ENCODE measurements at places on chromosomes 1 and 21.

DNA sequence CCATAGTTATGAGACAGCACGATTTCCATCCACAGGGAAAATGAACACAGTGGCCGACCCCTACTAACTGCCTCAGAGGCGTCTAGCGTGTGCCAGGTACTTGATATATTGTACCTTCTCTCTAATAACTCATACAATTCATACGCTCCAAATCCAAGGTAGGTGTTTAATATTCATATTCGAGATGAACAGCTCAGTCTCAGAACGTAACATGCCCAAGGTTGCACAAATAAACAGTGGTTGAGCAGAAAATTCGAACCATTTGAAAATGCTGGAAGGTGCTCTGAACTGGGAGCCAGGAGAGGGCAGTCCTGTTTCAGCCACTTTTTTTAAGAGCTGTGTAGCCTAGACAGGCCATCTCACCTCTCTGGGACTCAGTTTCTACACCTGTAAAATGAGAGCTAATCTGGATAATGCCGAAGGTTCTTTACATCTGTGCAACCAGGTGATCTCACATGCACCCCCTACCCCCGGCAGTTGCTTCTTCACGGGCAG lies 7.9 kb downstream of the SLC45A3 start:
- no peak for DNase-seq

DNA sequence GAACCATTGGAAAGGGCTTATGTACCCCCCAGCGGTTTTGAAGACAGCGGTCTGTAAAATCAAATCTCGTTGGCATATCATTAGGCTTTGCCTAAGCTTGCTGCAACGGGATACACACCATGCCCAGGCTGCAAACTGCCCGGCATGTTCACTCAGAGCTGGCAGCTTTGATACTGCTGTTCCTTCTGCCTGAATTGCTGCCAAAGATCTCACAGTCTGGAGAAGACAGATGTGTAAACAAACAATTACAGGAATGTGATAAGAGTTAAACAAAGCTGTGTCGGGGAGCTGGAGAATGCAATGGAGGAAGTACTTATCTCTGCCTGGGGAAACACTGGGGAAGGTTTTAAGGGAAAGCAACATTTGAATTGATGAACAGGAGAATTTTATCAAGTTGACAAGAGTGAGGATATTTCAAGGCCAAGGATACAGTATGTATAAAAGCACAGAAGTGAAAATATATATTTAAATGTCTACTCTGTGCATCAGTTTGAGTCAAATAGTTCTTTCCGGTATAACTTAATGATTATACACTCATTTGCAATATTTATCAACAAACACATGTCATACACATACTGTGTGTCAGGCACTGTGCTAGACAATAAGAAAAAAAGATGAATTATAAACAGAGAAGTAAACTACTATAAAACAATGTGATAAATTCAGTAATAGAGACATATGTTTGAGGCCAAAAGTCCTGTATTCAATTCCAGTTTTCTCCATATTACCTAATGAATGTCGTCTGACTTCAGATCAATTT lies 29.9 kb downstream of the CHML start:
- DNase-seq = no peak

DNA sequence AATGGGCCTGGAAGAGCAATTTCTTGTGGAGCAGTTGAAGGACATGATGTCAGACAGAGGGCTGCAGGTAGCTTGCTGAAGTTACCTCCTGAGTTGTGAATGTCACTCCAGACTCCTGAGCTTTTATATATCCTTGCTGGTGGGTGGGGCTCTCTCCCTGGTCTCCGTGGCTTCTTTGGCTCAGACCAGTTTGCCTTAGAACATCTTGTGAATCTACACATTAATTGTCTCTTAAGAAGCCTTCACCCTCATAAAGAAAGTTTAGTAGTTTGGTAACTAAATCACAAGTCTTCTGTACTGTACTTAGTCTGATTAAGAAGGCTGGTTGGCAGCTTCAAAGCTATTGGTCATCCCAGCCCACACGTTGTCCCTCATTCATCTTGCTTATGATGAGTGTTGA lies at the start of gene KRTAP11-1:
Gene KRTAP11-1, minus strand, starts transcription at position 101 of the 400 bp plus-strand sequence. Its CDS starts 56 bp downstream, at position 45.
- no peak for DNase-seq

DNA sequence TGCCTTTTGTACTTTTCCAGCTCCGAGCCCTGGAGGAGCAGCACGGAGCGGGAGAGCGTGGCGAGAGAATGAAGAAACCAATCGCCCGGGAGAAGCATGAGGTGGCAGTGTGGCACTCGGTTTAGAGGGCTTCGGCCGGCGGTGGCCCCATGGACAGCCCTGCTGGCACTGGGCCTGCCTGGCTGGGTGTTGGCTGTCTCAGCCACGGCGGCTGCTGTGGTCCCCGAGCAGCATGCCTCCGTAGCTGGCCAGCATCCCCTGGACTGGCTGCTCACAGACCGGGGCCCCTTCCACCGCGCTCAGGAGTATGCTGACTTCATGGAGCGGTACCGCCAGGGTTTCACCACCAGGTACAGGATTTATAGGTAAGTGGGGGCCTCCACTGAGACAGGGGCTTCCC lies 59.0 kb downstream of the BRINP2 start:
- DNase-seq = no peak

GRCh38 chr1:219076326-219076937 lies 97.2 kb upstream of the LYPLAL1 start:
- no peak for DNase-seq

GRCh38 chr1:34028381-34029055 lies 136.5 kb downstream of the CSMD2 start:
- DNase-seq = no peak

DNA sequence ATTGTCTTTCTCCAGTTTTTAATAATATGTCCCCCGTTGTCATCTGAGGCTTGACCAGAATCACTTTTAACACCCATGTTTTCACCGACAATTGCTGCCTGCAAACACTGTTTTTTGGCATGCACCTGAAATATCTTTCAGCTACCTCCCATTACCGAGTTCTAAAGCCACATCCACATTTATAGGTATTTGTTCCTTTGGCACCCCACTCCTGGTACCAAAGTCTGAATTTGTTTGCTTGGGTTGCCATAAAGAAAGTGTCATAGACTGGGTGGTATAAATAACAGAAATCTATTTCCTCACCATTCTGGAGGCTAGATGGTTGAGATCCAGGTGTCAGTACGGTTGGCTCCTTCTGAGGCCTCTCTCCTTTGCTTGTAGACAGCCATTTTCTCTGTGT lies 94.2 kb downstream of the OBSCN start:
- no peak for DNase-seq

DNA sequence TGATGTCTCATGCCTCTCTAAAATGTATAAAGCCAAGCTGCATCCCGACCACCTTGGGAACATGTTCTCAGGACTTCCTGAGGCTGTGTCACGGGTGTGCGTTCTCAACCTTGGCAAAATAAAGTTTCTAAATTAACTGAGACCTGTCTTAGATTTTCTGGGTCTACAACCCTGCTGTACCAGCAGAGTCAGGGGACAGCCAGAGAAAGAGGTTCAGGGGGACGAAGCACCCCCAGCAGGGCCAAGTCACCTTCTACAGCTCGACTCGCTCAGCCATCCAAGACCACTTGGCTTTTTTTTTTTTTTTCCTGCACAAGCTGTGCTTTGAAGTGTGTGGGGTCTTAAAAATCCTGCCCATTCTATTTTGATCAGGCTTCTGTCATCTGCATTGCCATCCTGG lies 28.5 kb upstream of the PDE9A start:
- DNase-seq = no peak

DNA sequence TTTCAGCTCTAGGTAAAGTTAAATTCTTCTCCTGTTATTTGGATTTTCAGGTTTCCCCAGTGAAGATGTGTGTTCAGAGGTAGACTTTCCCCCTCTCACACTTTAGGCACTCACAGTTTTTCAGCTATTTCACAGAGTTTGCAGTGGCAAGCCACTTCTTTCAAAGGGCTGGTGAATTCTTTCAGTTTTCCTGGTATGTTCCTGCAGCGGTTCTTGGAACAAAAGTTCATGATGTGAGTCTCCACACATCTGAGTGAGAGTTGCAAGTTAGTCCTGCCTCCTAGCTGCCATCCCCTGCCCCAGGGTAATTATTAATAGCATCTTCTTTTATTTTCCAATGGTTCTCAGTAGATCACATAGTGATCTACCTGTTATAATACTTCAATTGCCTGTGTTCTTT lies 27.3 kb upstream of the CD84 start:
- DNase-seq = no peak

GRCh38 chr1:226400519-226401354 lies 7.2 kb downstream of the PARP1 start:
- no peak for DNase-seq

GRCh38 chr1:42221952-42222606 lies 57.5 kb upstream of the GUCA2A start:
- DNase-seq = no peak

DNA sequence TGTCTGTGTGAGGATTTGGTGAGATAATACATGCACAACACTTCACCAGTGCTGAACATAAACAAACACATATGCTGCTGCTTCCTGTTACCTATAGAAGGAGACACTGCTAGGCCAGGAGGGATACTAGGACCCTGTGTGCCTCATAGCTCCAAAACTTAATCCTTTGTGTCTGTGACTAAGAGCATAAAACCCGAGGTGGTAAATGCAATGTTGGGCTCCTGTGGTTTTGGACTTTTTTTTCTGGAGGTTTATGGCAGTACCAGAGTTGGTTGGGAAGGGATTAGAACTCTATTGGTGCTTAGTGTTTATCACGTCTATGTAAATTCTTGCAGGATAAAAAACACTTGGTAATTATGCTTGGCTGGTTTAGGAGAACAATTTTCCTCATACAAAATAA lies 122.9 kb downstream of the NUF2 start:
- no peak for DNase-seq

DNA sequence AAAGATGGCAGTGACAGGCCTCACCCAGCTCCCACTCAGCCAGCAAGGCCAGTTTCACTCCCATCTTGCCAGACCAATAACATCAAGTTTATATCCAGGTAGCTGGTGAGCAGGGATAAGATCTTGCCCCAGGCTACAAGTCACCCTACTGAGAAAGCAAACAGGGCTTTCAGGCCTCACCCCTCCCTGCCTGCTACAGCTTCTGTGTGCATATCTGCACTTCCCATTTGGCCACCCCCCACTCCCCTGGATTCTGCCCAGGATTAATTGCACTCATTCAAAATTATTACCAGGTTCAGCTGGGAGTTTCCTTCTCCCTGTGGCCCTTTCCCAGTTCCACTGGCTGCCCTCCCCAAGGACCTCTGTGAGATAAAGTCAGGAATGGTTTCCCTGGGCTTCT lies 352.1 kb downstream of the TBX15 start:
- no peak for DNase-seq

DNA sequence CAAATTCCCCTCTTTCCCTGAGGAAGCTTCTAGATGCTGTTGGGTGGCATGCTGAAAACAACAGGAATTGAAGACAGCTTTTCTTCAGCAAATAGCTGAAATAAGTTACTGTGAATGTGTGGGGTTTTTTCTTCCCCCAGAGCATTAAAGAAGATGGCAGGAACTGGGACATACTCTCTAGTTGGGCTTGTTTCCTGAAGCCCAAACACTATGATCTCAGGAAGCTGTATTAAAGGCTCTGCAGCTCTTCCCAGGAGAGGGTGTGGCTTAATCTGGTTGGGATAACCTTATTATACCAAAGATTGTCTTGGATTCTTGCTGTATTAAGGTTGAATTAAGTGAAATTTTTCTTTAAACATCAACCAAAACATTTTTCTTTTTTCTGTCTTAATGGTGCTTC lies 64.9 kb upstream of the LMO4 start:
- no peak for DNase-seq

GRCh38 chr1:24903560-24903954 lies 26.5 kb downstream of the RUNX3 start:
- DNase-seq = no peak

DNA sequence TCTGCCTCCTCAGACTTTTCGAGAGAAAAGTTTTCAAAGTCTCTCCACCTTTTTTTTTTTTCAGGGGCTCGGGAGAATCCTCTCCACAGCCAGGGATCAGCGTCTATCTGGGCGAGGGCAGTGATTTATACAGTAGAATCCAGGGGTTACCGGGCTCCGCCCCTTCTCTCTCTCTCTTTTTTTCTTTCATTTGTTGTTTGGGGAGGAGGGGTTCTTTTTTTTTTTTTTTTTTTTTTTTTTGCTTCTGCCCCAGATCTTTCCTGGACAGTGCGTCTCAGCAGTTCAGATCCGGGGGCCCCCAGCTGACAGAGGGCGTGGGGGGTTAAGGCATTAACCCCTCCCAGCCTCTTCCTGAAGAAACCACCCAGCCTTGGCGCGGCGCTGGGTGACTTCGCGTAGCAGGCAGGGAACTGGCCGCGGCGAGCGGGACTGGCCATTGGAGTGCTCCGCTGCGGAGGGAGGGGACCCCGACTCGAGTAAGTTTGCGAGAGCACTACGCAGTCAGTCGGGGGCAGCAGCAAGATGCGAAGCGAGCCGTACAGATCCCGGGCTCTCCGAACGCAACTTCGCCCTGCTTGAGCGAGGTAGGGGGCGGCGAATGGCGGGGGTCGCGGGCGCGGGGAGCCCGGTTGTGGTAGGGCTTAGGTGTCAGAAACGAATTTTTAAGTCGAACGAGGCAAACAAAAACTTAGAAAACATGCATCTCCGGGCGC lies at the start of gene S1PR1:
Gene S1PR1, plus strand, starts transcription at position 504 of the 713 bp plus-strand sequence. CDS start 1,966 bp downstream, outside the sequence.
- DNase-seq = no peak

DNA sequence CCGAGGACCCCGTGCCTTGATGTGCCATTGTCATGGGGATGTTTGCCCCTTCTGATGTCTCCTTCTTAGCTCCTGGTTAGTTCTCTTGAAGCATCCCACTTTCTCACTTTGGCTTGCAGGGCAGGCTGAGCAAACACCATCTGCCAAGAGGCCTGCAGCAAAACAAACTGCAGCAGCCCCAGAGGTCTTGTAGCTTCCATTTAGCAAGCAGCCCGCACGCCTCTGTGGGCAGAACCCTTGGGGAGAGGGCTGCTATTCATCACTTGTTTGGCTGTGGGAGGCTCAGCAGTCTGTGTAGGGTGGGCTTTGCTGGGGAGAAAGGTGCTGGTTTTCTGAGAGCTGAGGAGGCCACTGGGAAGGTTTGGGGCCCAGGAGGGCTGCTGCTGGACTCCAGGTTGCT lies 56.7 kb downstream of the KCNC4 start:
- no peak for DNase-seq

DNA sequence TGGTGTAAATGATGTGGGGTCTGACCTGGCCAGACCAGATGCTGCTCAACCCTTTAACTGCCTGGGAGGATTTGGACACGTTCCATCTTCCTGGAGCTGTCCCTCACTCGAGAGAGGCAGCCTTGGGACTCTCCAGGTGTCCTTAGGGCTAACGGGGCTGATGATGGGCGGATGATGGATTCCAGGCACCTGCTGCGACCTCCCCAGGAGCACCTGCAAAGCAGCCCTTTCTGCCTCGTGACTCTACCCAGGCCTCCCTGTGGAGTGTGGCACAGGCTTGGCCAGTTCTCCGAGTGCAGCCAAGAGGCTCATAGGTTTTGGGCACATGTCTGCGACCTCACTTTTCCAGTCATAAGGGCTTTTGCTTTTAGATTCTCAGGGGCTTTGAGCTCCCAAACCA lies 12.3 kb upstream of the TRIM17 start:
- no peak for DNase-seq

DNA sequence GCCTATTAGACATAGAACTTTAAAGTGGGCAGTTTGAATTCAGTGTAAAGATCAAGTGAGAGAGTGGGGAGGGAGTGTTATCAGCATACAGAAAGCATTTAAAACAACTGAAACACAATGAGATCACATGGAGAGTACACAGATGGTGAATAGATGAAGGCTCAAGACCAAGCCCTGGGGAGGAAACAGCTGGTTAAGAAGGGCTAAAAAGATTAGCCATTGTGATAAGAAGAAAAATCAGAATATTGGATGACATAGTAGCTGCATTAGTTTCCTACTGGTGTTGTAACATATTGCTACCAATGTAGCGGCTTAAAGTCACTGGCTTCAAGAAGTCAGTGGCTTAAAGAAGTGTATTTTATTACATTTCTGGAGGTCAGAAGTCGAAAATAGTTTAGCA lies 443.4 kb upstream of the RGS18 start:
- no peak for DNase-seq
